GF-D8 (cell line): ENCODE measurements at places on chromosomes 11 and 22.

DNA sequence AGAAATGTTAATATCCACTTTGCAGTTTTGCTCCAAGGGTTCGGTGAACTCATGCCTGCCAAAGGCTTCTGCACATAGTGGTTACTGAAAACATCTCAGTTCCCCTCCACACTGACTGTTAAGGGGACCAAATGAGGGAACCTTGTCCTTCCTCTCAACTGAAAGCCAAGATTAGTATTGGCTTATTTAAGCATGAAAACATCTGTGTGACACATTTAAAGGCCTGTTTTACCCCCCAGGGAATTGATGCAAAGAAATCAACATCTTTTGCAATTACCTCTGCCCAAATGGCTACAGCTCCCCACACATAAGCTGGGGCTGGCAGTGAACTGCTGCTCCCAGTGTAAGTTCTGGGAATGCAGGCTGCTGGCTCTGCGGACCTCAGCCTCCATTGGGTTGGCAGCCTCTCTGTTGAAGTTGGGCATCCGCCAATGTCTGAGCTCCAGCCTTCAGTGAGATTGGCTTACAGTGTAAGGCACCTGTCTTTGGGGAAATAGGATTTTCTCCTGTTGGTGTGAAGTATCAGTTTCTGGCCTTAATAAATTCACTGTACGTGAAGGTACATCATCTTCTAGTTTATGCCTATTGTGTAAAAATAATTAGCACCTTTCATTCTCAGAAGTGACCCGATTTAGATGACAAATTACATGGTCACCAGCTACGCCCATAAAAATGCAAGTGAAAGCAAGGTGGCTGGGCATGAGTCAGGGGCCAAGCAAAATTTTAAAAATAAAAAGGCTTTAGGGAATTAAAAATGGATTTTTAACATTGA is 213.4 kb upstream of the SYN3 start:
- no peak for DNase-seq

DNA sequence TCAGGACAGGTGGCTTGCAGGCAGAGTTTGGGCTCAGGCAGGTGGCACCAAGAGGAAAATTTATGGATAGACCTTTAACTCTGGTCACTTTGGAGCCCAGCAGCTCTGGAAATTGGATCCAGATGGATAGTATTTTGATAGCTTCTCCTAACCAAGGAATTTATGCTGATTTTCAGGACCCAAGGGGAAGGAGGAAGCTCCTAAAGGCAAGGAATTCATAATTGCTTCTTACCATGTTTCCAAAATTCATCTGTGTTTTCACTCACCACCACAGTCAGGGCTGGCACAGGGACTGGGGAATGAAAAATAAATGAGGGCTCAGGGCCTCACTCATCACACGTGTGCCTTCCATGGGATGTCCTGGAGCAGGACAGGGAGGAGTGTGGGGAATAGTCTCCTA is 317.8 kb downstream of the ST3GAL4 start:
- DNase-seq = no peak

DNA sequence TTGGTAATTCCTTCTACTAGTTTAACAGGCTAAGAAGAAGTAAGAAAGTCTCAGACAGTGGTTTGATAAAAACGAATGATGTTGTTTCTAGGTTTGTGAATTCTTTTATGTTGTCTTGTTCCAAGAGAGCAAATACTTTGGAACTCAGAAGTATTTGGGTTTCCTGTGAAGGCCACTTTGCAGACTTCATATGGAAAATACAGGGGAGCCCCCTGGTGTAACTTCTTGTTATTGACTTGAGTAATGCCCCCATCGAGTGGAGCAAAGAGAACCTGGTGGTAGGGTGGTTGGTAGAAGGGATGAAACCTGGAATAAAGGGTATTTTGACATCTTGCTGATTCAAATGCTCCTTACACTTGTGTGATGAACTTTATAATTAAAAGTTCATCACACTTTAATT is 40.0 kb upstream of the PTH start:
- DNase-seq = no peak

DNA sequence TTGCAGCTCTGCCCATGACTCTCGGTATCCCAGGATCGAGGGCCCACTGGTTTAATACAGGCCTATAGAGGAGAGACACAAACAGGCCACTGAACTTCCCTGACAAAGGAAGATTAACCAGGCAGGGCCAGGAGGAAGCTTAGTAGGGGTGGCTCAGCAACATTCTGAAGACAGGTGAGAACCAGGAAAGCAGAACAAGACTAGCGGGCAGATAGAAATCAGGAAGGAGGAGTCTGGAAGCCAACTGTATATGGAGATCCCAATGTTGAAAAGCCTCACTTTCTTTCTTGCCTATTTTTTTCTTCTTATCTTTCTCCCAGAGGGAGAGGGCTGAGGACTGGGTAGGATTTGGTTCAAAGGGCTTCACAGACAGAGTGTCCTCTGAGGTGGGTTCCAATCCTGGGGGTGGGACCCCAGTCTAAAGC is 5.4 kb downstream of the PI4KA start:
- DNase-seq = no peak

- DNase-seq = no peak
Measured at GRCh38 chr22:39935612-39936011, 24.6 kb upstream of the TMA7B start.

DNA sequence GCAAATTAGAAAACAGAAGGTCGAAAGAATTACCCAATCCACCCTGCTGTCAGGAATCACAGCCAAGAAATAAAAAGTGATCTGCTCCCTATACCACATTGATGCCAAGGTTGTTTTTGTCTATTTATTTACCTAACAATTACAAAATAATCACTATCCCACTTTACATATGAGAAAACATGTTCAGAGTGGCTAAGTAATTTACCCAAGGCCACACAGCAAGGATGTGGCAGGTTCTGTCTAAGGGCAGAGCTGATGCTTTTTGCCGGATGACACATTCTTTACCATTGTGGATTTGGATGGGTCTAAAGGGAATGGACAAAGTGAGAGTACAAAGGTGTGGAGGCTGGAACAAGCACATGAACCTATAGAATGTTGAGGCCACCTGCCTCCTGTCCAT is 460.7 kb downstream of the INSC start:
- DNase-seq = no peak

DNA sequence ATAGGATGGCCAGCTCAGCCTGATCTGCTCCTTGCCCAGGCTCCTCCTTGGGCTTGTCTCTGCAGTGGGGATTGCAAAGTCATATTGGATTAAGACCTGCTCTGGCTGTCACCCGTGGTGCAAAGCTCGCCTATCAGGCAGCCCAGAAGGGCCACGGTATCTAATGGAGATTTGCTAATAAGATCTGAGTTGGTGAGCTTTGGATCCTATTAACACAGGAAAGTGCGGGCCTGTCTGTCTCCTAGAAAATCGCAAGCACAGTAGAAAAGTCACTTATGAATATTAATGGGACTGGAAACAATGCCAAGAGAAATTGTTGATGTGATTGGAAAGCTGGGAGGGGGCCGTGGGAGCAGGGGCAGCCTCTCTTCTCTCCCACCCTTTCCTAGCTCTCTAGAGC is 72.8 kb downstream of the CHST1 start:
- no peak for DNase-seq

- no peak for DNase-seq
Measured at GRCh38 chr11:104856607-104857006, 41.7 kb downstream of the CASP12 start.

- no peak for DNase-seq
Measured at GRCh38 chr11:9741260-9741659, 77.4 kb downstream of the SWAP70 start.

- no peak for DNase-seq
Measured at GRCh38 chr11:67699521-67699920, 25.1 kb upstream of the ALDH3B2 start.

DNA sequence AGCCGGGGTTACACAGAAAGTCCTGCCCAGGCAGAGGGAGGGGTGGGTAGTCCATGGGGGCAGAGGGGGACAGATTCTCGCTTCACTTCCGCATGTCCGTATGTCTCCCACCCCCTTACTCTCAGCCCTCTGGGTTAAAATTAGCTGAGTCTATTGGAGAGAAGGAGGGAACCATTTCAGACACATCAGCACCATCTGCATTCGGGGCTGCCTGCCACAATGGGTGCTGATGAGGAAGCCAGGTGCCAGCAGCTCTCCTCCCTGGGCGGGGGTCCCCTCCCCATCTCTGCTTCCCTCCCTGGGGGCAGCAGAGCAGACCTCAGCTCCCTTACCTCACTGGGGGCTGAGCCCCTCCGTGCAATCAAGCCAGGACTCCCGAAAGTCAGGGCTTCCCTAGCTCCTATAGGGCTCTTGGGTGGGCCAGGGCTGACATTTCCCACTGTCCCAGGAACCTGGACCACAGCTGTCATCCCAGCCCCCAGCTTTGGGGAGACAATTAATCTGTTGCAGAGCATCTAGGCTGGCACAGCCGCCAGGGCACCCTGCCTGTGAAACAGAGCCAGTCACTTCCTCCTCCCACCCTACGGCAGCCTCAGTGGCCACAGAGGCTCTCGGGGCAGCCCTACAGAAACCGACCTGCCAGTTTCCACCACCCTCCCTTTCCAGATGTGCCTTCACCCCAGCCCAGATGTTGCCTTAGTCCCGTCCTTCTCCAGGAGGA is 67.3 kb downstream of the PDE2A start:
- no peak for DNase-seq

DNA sequence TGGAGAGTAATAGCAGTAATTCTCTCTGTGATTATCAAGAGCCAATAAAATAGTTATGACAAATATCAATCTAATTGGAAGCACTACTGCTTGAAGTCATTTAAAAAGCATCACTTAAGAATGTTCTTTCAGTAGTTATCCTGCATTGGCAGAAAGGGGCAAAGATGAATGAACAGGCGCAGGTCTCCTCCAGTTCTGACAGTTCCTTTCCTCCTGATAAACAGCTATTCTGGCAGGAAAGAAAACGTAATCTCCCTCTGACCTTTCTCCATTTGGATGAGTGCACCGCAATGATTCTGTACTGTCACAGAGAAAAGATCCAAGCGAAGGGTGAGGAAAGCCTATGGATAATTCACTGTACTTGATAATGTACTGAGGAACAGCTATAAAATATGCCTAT is 521.5 kb downstream of the LRRC4C start:
- DNase-seq = no peak

- DNase-seq = no peak
Measured at GRCh38 chr11:57983191-57983590, 40.5 kb upstream of the OR9Q1 start.

GRCh38 chr11:125081098-125081798 is 18.1 kb downstream of the SLC37A2 start:
- DNase-seq = no peak

DNA sequence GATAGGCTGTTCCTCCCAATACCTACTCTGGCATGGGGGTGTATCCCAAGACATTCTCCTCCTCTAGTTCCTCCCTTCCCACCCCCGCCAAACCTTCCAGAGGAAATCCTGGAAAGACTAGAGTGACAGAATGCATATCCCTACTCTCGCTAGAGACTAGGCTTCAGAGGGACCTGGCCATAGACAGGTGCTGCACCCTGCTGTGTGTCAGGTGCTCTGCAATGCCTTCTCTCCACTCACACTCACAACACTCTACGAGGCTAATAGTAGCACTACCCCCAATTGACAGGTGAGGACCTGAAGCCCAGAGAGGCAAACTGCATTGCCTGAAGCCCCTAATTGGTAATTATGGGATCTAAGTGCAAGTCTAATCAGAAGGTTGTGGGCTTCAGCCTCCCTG is 46.2 kb upstream of the LMO1 start:
- DNase-seq = no peak

DNA sequence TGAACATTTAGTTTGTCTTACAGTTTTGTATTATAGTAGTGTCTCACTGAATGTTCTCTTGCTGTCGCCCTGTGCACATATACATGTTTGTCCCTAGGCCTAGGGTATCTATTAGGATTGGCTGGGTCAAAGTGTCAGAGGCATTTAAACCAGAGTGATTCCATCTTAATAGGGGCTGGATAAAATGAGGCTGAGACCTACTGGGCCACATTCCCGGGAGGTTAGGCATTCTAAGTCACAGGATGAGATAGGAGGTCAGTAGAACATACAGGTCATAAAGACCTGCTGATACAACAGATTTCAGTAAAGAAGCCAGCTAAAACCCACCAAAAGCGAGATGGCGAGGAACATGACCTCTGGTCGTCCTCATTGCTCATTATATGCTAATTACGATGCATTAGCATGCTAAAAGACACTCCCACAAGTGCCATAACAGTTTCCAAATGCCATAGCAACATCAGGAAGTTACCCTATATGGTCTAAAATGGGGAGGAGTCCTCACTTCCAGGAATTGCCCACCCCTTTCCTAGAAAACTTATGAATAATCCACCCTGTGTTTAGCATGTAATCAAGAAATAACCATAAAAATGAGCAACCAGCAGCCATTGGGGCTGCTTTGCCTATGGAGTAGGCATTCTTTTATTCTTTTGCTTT is 82.6 kb downstream of the LDLRAD3 start:
- DNase-seq = no peak

- DNase-seq = no peak
Measured at GRCh38 chr11:27398400-27398770, 35.4 kb upstream of the CCDC34 start.

GRCh38 chr11:70005107-70005818 is 72.9 kb upstream of the ANO1 start:
- no peak for DNase-seq

DNA sequence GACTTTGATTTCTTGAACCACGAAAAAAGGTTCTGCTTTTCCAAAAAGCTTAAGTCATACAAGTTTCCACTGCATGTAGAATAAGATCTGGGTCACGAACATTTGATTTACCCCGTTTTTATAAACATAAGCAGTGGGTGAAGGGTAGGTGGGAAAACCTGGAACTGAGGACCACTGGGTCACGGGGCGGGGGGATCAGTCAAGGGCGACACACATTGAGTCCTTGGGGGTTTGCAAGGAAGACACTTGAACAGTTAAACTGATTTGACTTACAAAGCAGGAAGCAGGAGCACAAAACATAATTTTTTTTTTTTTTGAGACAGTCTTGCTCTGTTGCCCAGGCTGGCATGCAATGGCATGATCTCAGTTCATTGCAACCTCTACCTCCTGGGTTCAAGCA is 10.9 kb downstream of the FADS3 start:
- no peak for DNase-seq

GRCh38 chr11:75351791-75352587 is 528 bp upstream of the ARRB1 start:
- DNase-seq = peak; percentile 92

- no peak for DNase-seq
Measured at GRCh38 chr11:6611092-6611962, 689 bp downstream of the TAF10 start.

DNA sequence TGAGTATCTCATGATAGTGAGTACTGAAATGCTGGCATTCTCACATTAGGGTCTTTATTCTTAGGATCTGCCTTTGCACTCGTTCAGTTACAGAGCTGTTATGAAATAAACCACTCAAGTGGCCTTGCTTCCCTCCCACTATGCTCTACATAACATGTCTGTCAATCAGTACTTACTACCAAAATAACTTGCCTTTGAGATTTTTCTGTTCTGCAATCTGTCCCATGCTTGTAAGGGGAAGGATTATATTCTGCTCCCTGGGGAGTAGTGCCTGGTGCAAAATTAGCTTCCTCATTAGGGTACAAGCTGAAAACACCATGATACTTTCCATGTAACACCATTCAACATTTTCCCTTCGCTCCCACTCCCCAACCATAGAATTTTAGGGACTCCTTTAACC is 1.9 kb upstream of the GRAP2 start:
- DNase-seq = peak; percentile 35

- no peak for DNase-seq
Measured at GRCh38 chr11:77106321-77106720, 3.7 kb downstream of the OMP start.

- no peak for DNase-seq
Measured at GRCh38 chr11:95487391-95487790, 256.4 kb upstream of the SESN3 start.
